Putamen (tissue), 1 donor: ENCODE measurements at places on chromosomes 11 and 22.

- no peak for DNase-seq
Measured at GRCh38 chr11:16881074-16881709, 133.0 kb downstream of the PLEKHA7 start.

- no peak for DNase-seq
Measured at GRCh38 chr11:133966921-133967598, 10.3 kb upstream of the IGSF9B start.

- DNase-seq, result no peak
Measured at GRCh38 chr22:33823552-33823951, 96.7 kb downstream of the LARGE1 start.

DNA sequence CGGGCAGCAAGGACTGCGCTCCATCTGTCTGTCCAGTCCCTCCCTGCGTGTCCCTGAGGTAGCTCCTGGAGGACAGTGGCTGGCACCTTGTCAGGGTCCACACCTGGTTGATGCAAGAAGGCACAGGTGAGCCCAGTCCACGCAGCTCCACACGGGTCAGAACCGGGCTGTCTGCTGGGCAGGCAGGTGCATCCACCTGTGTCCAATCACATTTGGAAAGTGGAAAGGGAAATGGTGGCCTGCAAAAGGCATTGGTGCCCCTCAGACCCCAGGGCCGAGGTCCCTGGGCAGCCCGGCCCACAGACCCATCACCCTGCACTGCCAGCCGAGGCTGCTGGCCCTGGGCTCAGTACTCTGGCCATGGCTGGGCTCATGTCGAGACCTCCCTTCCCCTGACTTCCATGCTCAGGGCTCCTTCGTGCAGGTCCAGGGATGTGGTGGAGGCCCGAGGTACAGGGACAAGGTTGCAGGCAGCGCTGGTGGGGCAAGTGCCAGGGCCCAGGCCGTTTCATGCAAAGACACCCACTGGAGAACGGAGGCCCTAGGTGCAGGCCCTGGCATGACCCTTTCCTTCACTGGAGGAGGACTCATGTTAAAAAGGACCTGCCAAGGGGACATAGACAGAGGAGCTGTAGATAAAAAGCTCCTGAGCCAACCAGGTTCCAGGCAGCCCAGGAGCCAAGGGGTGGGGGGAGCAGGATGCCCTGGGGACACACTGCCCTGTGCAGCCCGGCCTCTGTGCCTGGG, 38.9 kb upstream of the TH start:
- DNase-seq, result no peak

DNA sequence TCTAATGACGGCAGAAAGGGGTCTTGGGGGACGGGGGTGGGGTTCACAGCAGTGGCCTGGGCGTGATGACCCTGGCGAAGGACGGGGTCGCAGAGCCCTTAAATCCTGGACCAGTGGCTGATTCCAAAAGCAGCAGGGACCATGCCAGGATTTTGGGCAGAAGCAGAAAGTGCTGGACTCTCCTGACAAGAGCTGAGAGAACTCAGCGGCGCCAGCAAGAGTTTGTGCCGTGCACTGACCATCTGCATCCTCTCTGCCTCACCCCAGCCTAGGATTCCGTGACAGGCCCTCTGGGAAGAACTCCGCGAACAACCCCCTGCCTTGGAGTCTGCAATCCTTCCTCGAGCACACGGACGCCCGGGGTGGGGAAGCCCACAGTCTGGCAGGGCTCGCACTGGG, 644 bp upstream of the NDUFV1 start:
- no peak for DNase-seq

- DNase-seq, result no peak
Measured at GRCh38 chr11:64865286-64866172, 12.9 kb downstream of the EHD1 start.

- DNase-seq, result no peak
Measured at GRCh38 chr22:36497910-36498665, 8.8 kb downstream of the FOXRED2 start.

GRCh38 chr22:36612458-36612857, 83.5 kb upstream of the EIF3D start:
- DNase-seq, result no peak

- DNase-seq, result no peak
Measured at GRCh38 chr11:134477486-134477885, 65.4 kb upstream of the B3GAT1 start.

- DNase-seq, result no peak
Measured at GRCh38 chr11:8333376-8333775, 69.7 kb upstream of the LMO1 start.

- DNase-seq, result no peak
Measured at GRCh38 chr11:47415091-47415854, 6.9 kb downstream of the SLC39A13 start.

- no peak for DNase-seq
Measured at GRCh38 chr11:35133656-35134055, 5.3 kb upstream of the CD44 start.

DNA sequence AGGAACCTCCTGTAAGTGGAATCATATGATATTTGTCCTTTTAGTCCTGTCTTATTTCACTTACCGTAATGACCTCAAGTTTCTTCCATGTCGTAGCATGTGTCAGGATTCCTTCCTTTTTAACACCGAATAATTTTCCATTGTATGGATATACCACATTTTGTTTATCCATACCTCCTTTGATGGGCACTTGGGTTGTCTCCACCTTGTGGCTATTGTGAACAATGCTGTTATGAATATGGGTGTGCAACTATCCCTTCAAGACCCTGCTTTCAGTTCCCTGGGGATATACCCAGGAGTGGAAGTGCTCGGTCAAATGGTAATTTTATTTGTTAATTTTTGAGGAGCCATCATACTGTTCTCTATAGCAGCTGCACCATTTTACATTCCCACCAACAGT, 244.9 kb upstream of the BLID start:
- no peak for DNase-seq

GRCh38 chr11:6219359-6219758, 14.0 kb downstream of the C11orf42 start:
- no peak for DNase-seq

DNA sequence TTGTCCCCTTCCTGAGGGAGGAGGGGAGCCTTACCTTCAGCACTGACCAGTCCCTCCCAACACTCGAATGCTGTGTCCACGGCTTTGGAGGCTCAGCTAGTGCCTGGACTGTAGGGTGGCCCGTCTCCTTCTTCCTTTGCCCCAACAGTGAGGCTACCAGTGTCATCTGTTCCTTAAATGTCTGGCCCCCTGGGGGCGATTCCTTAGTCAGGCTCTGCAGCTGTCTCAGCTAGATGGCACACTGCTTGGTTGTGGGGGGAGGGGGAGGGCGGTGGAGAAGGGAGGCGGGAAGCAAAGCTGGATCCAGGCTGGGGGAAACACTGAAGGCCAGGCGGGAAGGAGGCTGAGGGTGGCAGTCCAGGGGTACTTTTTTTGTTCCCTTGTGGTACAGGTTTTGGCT, at the start of gene IGSF22:
Gene IGSF22, minus strand, starts transcription at position 149 of the 400 bp plus-strand sequence. CDS start 1,952 bp downstream, outside the sequence.
- no peak for DNase-seq

GRCh38 chr11:11966826-11967668, 41.4 kb downstream of the DKK3 start:
- DNase-seq, result no peak

- no peak for DNase-seq
Measured at GRCh38 chr11:120121914-120122473, 15.9 kb downstream of the TRIM29 start.

DNA sequence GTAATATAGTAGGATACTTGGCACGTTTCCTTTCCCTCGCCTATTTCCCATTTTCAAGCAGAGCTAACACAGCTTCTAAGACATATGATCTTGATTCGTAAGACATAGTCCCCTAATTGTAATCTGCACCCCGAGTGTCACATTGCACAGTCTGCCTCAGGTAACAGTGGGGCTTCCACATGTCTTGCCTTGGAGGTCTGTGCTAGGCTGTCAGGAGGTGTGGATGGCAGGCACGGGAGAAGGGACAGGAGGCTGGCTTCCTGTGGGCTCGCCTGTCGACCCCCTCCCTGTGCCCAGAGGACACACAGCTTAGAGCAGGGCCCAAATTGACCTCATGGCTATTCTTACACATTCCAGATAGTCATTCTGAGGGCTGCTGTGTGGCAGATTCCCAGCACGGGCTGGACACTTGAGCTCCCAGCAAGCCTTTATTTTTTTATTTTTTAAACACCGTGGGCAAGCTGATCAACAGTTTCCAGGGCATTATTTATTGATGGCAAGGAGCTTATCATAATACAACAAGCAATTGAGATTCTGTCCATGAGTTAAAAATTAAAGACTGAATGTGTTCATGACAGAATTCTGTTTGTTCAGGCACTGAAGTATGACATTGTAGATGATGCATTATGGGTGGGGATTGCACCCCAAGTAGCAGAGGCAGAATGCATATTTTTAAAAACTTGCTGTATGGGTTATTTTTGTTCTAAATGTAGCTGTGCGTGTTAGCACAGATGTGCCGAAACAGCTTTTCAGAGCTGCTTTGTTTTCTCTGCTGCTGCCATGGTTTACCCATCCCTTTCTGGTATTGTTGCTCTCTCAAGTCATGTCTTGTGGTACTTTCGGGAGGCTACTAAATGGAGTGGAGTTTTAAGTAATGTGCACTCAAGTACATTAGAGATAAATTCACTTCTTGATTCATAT, 113.0 kb downstream of the ATXN10 start:
- no peak for DNase-seq

- DNase-seq, result no peak
Measured at GRCh38 chr22:39897841-39898240, 3.0 kb upstream of the GRAP2 start.

GRCh38 chr11:74935285-74935684, 13.6 kb downstream of the XRRA1 start:
- DNase-seq, result no peak

GRCh38 chr11:67438158-67438902, 848 bp upstream of the PTPRCAP start:
- no peak for DNase-seq

DNA sequence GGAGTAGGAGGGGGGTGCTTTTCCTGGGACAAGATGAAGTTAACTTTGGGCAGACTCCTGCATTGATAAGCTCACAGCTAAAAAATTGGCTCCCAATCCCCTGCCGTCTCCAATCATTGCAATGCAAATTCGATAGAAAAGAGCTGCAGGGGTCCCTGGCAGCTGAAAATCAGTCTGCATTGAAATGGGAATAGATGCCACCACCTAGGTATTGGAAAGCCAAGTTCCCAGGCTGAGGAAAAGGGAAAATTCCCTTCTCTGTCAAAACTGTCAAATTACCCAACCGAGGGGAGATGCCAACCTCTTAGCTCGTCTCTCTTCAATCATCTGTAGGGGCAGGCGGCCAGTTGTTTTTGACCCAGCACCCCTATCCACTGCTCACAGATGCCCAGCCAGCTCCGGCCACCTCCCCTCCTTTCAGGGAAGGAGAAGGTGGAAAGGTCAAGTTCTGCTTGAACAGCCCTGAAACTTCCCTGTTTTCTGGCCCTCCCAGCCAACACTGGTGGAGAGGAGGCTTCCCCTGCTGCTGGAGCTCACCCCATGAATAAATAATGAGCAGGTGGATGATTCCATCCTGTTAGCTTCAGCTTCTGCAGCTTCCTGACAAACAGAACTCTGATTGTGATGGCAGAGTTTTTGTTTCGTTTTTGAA, 916.3 kb downstream of the TBC1D22A start:
- DNase-seq, result no peak

DNA sequence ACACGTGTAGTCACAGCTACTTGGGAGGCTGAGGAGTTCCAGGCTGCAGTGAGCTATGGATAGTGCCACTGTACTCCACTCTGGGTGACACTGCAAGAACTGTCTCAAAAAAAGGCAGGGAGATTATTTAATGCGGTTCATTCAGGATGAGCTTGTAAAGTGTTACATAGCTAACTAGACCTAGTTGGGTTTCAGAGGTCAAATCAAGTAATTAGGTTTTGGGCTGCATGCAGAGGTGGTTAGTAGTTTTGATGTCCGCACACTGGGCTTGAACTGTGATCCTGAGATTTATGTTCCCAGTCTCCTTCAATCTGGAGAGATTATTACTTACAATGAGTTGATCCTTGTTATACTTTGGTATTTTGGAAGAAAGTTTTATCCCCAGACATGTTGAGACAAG, 2.1 kb upstream of the RBM4 start:
- no peak for DNase-seq

DNA sequence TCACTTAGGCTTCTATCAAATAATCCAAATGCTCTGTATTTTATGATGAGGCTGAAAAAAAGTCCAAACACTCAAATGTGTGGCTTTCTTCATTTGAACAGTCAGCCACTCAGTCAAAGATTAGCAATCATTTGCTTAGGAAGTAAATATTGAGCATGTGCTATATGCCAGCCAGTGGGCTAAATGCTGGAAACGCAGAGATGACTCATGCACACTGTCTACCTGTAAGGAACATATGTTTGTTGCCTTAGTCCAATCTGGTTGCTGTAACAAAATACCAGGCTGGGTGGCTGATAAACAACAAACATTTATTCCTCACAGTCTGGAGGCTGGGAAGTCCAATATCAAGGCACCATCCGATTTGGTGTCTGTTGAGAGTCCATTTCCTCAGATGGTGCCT, 617.3 kb downstream of the NTM start:
- DNase-seq, result no peak

DNA sequence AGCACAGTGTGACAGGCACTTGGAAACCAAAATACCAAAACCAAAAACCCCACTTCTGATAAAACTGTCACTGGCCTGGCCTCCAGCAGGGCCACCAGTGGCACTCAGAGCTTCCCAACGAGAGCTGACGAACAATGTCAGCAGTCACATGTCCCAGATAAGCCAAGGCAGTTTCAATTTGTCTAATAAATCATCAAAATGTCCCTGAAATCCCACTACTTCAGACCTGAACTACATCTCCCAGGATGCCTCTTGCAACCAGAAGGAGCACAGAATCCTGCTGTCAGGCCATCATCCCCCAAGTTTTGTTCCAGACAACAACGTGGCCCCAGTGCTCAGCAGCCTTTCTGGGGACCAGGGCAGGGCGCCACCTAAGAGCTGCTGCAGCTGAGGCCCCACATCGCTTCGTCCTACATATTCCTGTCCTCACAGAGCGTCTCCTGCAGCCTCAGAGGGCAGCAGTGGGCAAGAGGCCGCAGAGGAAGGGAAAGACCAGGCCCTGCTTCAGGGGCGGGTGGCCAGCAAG, 25.1 kb downstream of the LRFN4 start:
- DNase-seq, result no peak

DNA sequence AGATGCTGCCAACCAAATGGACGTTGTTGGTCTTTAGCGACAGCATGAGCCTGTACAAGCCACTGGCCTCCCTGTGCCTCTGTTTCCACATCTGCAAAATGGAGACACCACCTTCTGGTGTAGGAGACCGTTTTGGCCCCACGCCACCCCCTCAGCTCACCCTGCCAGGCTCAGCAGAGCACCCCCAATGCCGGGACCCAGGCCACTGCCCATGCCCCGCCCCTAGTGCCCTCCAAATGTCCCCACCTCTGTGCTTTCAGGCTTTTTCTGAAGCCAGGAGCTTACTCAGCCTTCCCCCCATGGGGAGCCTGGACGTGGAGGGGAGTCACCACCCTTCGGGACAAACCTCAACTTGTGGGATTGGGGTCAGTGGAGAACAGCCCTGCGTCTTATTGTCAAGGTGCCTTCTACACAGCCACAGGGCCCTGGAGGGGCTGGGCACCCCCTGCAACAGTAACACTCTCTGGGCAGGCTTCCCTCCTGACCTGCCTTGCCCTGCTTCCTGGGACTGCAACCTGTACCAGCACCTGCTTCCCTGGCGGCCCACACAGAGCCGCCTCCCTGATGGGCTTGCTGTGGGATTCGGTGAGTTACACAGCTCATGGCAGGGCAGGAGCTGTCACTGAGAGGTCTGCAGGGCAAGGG, 24.6 kb upstream of the RTL6 start:
- DNase-seq, result no peak
